ENCODE measurements at places on chromosomes 13 and 19.

DNA sequence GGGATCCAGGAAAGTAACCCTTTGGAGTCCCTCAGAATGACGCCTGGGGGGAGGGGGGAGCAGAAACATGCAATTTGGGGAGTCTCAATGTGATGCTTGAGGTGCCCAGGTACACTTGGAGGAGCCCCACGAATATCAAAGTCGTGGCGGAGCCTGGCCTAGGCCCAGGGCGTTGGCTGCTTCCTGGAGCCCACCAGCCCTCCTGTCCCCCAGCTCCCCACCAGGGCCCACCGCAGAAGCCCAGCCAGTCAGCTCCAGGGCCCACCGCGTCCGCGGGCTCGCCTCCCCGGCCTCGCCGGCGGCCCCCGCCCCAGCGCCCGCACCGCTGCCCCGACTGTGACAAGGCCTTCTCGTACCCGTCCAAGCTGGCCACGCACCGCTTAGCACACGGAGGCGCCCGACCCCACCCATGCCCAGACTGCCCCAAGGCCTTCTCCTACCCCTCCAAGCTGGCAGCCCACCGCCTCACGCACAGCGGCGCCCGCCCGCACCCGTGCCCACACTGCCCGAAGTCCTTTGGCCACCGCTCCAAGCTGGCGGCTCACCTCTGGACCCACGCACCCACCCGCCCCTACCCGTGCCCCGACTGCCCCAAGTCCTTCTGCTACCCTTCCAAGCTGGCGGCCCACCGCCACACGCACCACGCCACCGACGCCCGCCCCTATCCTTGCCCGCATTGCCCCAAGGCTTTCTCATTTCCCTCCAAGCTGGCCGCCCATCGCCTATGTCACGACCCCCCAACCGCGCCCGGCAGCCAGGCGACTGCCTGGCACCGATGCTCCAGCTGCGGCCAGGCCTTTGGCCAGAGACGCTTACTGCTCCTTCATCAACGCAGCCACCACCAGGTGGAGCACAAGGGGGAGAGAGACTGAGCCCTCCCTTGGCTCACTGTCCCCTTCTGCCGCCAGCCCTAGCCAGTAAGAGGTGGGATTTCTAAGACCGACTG, 2.1 kb downstream of the ZNF575 start:
- peak; percentile 28 for DNase-seq

- no peak for DNase-seq
Measured at GRCh38 chr13:41645331-41645730, 188.0 kb downstream of the RGCC start.

DNA sequence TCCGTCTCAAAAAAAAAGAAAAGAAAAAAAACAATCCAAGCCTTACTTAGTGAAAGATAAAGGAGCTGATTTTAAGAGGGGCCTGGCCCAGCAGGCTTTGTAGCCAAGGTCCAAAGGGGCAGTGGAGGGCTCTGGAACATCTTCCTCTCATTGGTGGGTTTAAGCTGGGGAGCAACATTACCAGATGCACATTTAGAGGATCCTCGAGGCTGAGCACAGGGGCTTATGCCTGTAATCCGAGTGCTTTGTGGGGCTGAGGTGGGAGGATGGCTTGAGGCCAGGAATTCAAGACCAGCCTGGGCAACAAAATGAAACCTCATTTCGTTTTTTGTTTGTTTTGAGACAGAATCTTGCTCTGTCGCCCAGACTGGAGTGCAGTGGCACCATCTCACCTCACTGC, 8.0 kb upstream of the TMEM160 start:
- no peak for DNase-seq

DNA sequence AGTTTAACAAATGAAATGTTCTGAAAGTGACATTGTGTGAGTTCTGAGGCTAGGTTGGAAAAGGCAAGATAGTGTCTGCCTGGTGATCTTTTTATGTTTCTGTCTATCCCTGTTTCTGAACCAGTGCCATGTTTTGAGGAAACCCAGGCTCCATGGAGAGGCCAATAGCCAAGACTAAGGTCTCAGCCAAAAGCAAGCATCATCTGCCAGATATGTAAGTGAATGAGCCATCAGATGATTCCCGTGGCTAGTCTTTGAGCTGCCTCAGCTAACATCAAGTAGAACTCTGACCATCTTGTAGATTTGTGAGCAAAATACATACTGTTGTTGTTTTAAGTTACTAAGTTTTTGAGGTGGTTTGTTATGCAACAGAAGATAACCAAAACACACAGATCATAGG, 19.6 kb upstream of the CCNA1 start:
- no peak for DNase-seq

DNA sequence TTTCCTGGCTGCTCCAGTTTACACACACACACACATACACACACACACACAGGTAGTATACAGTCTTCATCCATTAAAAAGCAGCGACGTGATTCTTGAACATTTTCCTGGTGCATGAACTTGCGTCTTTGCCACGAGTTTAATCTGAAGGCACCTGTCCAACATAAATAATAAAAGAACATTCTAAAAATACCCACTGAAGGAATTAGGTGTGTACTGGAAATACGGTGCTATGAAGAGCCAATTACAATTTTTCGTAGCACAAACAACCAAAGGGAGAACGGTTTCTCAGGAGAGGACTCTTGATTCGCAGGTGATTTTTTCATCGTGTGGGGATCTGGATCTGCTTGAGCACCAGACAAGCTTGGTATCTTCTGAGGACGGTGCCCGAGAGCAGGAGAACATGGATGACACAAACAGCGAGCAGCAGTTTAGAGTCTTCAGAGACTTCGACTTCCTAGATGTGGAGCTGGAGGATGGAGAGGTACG, 61.2 kb downstream of the ZAR1L start:
- DNase-seq, result no peak

- DNase-seq, result no peak
Measured at GRCh38 chr13:99624936-99625540, 123.8 kb downstream of the TM9SF2 start.

GRCh38 chr19:35430409-35431144, 17.5 kb upstream of the FFAR2 start:
- DNase-seq, result no peak

GRCh38 chr13:32127691-32128090, 96.1 kb downstream of the FRY start:
- DNase-seq, result no peak

- DNase-seq, result no peak
Measured at GRCh38 chr13:45198041-45198440, 2.8 kb downstream of the KCTD4 start.

- DNase-seq, result no peak
Measured at GRCh38 chr13:68064001-68064770, 834.0 kb upstream of the PCDH9 start.

DNA sequence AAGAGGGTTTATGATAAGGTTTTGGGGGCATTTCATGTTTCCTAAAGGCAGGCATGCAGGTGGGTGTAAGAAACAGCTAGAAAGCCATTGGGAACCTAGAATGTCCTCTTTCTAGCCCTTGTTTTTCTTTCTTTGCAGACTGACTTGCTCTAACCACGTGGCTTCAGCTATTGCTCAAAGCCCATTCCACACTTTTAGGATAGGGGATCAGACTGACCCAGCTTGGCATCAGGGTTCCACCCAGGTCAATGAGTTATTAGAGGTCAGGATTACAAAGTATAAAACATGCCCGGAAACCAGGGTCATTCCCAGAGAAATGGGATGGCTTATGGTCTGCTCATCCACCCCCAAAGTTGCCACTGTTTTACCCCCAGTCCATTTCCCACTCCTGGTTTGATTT, 16.8 kb downstream of the PHF11 start:
- DNase-seq, result no peak

GRCh38 chr19:14440049-14440448, 6.9 kb downstream of the PKN1 start:
- DNase-seq, result peak; percentile 79

DNA sequence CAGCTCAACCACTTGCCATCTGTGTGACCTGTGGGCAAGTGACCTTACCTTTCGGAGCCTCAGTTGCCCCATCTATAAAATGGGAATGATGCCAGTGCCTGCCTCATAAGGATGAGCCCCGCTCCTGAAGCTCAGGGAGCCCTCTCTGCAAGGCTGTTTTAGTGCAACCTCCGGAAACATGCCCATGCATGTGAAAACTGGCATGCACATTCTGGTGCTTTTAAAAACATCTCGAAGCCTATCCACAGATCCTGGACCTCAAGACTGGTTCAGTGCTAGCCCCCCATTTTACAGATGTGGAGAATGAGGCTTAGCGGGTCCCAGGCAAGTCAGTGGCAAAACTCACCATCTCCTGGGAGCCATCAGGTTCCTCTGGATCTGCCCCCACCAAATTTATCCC, 5.6 kb downstream of the CADM4 start:
- no peak for DNase-seq

GRCh38 chr13:109788372-109789111, 2.2 kb upstream of the IRS2 start:
- no peak for DNase-seq

DNA sequence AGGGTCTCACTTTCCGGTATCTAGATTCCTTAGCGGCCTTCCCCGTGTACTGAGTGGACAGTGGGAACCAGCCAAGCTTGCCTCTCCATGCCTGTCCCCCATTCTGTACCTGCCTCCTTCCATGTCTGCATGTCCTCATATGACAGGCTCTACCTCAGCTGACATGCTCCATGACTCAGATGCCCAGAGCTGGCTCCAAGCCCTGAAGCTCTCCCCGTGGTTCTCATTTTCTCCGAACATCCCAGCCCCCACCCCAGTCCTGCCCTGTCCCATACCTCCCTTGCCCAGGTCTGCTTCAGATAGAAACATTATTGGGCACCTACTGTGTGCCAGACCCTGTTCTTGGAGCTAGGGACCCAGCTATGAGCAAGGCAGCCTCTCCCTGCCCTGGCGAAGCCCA, 17.1 kb upstream of the SHFL start:
- no peak for DNase-seq

DNA sequence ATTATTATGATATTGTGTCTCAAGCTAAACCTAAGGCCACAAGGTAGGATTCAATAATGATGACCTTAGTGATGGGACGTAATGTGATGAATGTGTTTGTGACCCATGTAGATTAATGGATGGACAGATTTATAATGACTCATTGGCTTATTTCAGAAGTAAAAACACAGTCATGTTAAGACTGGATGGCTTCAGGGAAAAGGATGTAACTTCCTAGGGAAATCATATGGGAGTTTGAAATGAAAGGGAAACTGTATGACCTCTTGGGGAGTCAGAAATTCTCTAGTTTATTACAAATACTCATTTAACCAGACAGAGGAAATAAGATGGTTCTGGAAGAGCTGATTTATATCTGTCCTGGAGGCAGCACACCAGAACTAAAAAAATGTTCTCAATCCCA, 2.9 kb downstream of the EDNRB start:
- DNase-seq, result no peak

DNA sequence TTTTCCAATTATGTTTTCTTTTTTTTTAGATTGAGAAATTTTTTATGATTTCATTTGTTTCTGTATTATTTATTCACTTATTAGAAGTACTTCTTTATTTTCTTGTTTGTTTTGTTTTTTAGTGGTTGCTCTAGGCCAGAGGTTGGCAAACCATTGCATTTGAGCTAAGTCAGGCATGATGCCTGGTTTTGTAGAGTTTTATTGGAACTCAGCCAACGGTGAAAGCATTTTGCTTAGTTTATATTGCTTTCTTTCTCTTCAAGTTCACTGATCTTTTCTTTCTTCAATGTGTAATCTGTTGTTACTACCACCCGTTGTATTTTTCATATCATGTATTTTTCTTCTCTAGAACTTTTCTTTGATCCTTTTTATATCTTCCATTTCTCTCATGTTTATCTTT, 19.7 kb downstream of the ZNF567 start:
- DNase-seq, result no peak

DNA sequence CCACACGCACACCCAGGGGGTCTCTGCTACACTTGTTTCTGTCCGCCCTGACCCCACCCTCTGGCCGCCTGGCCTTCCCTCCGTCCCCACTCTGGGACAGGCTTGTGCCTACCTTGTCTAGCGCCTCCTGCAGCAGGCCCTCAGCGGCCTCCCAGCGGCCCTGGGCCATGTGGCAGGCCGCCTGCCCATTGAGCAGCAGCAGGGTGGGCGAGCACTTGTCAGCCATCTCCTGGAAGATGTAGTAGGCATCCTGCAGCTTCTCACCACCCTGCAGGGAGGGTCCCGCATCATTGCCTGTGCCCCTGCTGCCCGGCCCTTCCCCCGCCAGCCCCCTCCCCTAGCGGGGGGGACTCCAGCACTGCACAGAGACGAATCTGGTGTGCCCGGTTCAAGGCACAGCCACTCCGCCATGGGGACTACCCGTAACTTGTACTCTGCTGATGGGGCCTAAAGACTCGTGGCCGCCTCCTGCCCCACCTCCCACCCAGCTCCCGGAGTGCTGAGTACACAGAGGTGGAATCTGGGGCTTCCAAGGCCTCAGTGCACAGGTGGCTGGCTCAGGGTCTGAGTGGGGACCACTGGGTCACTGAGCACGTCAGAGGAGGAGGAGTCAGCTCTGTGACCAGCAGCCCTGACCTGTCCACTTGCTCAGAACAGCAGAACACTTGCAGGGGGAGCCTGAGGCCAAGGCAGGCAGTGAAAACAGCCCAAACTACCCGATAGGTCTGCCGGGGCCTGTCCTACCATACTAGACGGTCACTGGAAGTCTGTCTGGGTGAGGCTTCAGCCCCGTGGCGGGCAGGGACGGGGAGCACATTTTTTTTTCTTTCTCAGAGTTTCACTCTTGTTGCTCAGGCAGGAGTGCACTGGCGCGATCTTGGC, 7.4 kb upstream of the CERS1 start:
- DNase-seq, result no peak

DNA sequence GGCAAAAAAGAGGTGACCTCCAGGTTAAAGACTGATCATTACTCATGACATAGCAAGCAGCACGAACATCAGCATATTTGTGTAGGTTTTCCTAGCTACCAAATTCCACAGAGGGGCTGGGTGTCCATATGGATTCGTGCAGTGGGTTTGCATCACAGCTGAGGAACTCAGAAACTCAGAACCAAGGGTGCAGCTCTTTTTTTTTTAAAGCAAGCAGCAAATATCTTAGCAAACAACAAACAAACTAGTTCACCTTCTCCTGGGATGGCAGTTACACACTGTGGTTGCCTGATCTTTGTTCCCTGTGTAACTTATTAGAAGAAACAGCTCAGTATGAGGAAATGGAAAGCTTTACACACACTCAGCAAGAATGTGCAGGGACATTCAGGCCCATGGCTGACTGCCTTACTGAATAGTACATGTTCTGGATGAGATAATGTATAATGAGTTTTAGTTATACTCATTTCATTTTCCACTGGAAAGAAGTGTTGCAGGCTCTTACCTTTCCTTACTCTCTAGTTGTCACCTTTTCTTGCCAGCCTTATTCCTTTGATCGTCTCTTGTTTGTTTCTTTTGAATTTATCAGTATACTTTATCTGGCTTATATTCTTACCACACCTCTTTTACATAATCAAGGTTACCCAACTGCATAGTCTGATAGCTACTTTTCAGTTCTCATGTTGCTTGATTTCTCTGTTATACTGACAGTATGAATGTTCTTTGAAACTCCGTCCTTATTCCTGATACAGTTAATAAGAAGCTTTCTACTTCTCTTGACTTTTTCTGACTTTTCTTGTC, 4.3 kb downstream of the NDFIP2 start:
- DNase-seq, result no peak

Measured in CD4-positive, alpha-beta T cell treated with Interleukin-12 subunit alpha and Interleukin-12 subunit beta, for 1 hour (primary cell).